ENCODE measurements at places on chromosomes 7 and 10.

DNA sequence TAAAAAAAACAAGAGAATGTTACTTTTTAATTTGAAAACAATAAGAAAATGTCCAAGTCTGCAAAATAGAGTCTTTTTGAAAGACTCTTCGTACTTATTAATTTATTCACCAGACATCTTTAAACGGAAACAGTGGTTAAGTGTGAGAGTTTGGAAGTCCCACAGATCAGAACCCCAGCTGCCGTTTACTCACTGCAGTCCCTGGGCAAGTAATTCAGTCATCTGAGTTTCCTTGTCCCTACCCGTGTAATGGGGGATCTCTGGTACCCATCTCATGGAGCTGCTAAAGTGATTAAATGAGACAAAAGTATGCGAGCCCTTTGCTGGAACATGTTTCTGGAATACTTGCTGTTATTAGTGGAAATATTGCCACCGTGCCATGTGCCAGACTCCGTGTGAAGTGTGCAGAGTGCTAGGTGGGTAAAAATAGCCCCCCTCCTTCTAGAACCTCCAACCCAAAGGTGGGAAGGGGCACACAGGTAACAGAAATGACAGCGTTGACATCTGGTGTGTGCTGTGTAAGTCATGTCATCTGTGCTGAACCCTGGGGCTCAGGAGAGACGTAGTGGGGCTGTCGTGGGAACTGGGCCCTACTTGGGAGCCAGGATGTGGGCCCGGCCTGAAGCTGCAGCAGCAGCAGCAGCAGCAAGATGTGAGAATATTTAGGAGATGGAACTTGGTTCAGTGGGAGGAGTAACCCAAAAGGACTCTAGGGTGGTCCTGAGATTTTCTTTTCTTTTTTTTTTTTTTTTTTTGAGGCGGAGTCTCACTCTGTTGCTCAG, 140.5 kb downstream of the CUX1 start:
- DNase-seq, result no peak

GRCh38 chr10:33780961-33781360, 446.5 kb upstream of the NRP1 start:
- DNase-seq, result no peak

DNA sequence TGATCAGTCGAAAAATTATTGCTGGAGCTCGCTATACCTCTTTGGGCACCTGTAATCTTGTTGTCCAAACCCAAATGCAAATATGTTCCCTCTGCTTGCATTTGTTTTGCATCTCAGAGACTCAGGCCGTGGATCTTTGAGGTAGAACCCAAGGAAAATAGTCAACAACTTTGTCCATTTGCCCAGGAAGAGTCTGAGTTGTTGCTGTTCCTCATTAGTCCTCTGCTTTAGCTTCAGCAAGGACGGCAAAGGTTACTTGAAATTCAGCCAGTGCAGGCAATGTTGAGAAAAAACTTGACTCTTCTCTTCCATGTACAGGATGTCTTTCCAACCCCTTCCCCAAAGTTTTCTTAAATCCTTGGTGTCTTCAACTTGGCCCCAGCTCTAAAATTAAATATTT, 45.8 kb downstream of the PDK4 start:
- no peak for DNase-seq

DNA sequence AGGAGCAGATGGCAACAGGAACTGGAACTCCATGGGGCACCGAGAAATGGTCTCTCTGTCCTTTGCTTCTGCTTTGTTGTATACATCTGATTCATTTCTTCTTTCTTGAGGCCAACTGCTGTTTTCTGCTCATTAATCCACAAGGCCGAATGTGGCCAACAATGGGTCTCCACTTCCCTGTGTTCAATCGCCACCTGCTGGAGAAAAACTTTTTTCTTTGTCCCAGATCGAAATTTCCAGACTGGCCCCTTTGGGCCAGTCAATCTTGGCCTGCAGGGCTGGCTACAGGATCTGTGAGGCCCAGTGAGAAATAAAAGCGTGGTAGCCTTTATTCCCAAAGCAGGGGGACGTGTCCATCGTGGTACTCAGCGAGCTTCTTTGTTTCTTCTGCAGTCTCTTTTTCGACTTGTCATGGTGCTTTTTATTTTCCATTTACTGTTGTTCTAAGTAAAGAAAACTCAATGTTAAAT, 58.8 kb downstream of the PARP12 start:
- DNase-seq, result peak; percentile 61

GRCh38 chr10:98858525-98858924, 377.1 kb downstream of the HPSE2 start:
- DNase-seq, result no peak

DNA sequence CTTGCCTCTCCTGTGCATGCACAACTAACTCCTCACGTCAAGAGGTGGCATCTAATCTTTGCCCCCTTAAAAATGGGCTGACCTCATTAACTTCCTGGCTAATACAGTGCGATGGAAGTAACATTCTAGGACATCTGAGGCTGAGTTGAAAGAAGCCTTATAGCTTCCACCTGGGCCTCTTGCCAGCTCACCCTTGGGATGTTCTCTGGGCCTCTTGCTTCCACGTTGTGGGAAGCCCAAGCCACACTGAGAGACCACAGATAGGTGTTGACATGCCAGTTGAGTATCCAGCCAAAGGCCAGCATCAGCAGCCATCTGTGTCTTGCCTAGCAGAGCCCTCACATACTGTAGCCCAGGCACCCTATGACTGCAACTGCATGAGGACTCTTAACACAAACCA, 60.8 kb upstream of the GDF10 start:
- DNase-seq, result no peak

DNA sequence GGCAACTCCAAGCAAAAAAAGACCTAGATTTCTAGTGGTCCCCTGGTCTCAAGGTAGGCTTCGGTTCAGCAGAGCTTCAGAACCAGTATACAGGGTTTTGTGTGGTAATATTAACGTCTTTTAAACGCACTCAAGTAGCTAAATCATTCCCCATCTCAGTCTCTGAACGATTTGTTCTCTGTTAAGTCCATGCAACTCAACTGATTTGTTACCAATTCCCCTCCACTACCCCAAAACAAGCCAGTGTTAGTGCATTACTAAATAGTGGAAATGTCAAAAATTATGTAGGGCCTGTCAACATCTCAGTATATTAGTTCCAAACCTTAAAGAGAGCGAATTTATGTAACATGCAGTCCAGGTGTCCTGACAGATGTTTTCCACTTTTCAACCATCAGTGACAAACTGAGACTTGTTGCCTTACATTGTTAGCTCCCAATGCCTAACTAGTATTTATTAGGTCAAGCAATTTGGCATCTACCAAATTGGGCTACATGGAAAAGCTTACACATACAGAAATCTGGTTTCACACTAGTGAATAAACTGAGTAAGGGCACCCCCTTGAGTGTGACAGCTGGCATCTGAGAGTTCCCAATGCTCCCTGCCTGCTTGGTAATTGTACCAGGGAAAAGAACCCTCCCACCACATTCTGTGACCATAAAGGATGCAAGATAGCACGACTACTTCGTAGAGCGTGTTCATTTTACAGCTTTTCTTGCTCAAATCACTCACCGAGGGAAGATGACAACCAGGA, 12.2 kb downstream of the HNRNPA2B1 start:
- DNase-seq, result peak; percentile 27
